ENCODE measurements at places on chromosomes 1 and 21.

DNA sequence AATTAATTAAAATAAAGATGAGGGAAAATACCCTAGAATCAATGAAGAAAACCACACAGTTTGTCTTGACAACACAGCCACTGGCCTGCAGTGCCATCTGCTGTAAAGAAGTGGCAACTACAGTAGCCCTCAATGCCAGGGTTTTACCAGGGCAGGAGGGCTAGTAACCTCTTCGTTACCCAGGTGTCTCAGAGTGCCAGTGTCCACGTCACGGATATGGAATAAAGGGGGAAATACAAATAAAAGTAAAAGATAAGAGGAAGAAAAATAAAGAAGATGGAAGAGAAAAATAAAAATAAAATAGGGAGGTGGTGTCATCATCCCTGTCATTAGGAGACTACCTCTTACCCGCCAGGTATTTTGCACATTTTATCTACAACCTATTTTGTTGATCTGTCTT, 14.2 kb upstream of the SLC44A3 start:
- DNase-seq, result peak; percentile 38

- DNase-seq, result no peak
Measured at GRCh38 chr1:164682570-164682969, 123.6 kb downstream of the PBX1 start.

DNA sequence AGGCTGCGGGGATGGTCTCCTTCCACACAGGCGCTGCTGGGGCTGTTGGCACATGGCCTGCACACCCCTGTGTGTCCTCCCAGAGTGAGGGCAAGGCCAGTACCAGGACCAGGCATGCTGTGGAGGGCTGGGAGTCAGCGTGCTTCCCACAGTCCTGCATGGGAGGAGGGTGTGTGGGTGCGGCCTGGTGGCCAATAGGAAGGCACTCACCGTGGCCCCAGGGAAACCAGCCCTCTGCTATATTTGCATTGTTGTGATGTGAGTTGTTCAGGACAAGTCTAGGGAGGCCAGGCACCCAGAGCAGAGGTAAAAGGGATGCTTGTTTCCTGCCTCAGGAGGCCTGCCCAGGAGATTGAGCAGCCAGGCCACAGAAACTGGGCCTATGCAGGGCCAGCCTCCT, 59.5 kb downstream of the S100B start:
- DNase-seq, result no peak

DNA sequence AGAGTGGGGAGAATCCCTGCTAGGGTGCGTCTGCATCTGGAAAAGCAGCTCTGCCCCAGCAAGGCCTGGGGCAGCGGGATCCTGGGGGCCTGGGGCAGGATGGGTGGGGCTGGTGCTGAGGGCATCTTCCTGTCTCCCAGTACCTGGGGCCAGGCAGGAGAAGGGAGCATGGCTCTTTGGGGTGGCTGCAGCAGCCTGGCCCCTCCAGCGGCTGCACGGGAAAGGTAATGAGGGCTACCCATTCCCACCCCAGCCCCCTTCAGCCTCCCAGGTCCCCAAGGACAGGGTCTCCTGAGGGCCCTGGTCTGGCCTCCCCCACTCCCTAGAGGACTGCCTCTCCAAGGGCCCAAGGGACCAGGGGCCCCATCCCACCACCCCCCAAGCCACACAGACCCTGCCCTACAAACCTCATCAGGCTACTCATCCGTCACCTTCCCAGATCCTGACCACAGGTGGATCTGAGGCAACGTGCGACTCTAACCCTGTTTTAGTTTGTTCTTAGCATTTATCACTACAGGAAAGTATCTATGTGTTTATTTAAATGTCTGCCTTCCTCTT, 910 bp upstream of the ANKRD65 start:
- no peak for DNase-seq

GRCh38 chr1:150164224-150164623, 14.5 kb downstream of the PLEKHO1 start:
- no peak for DNase-seq

Measured in stimulated activated CD4-positive, alpha-beta T cell treated with anti-CD3 and anti-CD28 coated beads, Interleukin-1b, Interleukin-23, amount 100 ng/mL, for 48 hours (primary cell).